ENCODE measurements at places on chromosomes 12 and 14.

GRCh38 chr12:47746523-47746922 is 12.2 kb downstream of the RAPGEF3 start:
- no peak for DNase-seq

DNA sequence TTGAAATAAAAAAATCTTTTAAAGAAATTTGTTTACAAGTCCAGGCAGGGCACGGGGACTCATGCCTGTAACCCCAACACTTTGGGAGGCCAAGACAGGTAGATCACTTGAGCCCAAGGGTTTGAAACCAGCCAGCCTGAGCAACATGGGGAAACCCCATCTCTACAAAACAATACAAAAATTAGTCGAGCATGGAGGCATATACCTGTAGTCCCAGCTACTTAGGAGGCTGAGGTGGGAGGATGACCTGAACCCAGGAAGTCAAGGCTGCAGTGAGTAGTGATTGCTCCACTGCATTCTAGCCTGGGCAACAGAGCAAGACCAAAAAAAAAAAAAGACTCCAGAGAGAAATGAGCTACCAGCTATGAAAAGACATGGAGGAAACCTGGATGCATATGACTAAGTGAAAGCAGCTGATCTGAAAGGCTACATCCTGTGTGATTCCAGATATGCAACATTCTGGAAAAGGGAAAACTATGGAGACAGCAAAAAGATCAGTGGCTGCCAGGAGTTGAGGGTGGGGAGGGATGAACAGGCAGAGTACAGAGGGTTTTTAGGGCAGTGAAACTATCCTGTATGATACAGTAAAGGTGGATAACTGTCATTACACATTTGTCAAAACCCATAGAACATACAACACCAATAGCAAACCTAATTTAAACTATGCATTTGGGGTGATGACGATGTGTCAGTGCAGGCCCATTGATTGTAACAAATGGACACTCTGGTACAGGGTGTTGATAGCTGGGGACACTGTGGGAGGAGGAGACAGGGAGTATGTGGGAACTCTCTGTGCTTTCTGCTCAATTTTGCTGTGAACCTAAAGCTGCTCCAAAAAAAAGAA is 59.9 kb downstream of the PRKAB1 start:
- DNase-seq: no peak

DNA sequence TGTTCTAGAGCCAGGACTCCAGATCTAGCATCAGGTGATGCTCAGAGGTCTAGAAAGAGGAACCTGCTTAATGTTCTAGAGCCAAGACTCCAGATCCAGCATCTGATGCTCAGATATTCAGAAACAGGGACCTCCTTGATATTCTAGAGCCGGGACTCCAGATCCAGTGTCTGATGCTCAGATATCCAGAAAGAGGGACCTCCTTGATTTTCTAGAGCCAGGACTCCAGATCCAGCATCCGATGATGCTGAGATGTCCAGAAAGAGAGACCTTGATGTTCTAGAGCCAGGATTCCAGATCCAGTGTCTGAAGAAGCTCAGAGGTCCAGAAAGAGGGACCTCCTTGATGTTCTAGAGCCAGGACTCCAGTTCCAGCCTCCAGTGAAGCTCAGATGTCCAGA is 36.9 kb downstream of the MEG3 start:
- no peak for DNase-seq

GRCh38 chr12:78192979-78193378 is 362.3 kb downstream of the NAV3 start:
- no peak for DNase-seq

DNA sequence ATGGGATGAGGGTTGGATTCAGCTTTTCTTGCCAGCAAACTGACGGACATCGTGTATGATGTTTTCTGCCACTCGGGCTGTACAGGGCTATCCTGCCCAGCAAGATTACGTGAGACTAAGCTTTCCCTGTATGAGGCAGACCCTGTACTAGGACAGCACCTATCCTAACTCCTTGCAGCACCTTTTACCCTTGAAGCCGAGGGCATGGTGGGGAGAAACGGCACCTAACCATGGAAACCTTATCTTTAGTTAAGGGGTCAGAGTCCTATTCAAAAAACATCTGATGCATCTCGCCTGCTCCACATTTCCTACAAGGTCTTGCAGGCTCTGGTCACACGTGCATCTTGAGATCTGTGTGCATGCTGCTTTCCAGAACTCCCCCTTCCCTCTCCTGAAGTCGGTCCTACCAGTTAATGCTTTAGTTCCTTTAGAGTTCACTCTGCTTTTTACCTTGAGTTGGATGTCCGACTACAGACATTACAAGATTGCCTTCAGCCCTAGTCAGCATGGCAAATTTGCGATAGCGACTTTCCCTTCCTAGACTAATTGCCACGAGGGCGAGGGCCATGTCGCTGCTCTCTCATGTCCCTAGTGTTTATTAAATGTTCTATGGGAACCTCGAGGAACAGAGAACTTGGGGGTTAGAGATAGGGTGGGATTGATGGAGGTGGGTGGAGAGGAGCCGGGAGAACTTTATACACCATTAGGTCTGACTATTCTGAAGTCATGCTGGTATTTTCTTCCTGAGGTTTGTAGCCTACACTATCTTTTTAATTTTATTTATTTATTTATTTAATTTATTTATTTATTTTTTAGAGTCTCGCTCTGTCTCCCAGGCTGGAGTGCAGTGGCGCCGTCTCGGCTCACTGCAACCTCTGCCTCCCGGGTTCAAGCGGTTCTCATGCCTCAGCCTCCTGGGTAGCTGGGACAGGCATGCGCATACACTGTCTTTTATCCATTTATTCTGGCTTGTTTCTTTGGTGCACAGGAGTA is 6.6 kb downstream of the RAN start:
- no peak for DNase-seq

DNA sequence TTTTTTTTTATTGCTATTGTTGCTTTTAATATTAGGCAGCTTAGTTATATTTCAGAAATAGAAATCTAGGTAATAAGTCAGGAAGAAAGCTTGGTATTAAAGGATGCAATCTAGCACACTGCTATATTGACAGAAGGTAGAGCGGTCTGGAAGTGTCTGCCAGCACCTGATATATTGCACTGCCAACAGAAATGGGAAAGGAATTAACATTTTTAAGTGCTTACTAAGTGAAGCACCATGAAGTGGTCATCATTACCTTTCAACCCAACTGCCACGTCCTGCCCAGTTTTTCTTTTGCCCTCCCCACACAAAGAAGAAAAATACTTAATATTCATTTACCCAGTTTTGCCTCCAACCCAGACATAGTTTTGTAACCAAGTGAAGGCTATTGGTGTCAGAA is 163.5 kb downstream of the KITLG start:
- DNase-seq: no peak

GRCh38 chr12:26628234-26628633 is 204.8 kb downstream of the ITPR2 start:
- no peak for DNase-seq

DNA sequence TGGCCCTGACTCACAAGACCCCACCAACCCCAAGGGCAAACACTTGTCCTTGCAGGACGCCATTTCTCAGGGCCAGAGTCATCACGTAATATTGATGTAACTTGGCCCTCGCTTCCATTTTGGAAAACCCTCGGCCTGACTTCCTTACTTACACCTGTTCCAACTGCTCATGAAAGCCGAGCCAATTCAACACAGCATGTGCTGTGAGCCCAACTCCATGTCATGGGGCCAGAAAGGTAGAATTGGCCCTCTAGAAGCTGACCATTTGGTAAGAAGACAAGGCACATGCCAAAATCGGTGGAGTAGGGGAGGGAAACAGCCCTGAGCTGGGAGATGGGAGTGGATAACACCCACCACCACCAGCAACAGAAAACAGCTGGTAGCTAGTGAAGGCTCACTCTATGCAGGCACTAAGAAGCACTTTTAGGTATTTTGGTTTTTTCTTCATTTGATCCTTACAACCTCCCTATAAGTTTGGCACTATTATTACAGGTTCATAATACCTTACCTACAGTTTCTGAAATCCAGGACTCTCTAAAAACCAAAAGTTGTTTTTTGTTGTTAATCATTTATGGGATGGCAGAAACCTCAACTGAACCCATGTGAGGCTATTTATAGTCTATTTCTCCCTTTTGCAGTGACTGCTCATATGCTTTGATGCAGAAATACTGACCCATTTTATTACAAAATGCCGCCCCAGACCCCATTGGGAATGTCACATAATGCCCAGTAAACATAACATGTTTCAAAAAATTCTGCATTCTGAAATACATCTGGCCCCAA is 6.5 kb downstream of the TTC7B start:
- DNase-seq: no peak

DNA sequence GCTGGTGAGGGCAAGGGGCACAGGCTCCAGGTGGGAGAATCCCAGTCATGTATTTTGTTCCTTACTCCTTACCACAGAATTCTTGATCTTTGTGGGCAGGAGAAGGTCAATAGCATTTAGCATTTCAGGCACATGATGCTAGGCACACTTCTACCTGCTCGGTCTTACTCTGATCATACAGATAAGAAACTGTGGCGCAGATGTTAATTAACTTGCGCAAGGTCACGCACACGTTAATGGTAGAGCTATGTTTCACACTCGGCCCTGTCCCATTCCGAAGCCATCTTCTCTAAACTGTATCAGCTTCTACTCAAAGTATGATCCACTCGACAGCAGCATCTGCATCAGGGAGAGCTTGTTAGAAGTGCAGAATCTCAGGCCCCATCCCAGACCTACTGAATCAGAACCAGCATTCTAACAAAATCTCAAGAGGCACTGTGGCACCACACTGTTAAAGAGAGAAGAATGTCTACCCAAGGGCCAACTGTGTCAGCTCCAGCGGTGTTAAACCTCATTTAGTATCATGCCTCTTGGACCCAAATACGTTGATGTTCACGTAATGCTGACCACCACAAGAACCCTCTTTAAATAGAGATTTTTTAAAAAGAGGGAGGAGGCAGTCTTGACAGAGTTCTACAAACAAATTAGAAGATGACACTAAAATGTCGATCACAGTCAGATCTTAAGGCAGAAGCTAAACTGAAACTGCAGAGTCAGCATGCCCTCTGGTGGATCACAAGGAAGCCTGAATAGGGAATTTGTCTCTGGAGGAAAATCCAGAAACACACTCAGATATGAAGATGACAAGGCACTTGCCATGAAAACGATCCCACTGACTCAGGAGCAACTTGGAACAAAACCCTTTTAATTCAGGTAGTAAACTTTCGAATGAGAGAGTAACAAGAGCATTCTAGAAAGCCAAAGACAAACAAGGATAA is 7.3 kb downstream of the STXBP6 start:
- no peak for DNase-seq

DNA sequence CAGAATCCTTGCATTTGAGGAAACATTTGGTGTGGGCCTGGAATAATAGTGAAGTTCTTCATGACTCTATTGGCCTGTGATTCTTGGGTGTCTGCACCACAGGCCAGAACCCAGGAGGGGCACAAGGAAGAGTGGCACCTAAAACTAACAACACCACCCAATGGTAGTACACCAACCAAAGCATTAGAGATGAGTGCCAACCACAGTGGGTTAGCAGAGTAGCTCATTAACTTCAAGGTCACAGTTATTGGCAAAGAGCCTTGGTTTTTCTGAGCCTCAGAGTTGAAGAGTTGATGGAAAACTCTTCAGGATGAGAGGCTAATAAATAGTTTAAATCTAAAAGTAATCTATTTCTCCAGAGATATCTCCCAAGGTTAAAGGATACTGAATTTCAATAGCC is 57.0 kb downstream of the HELB start:
- DNase-seq: no peak

All from activated T-cell treated with anti-CD3 and anti-CD28 coated beads, Interleukin-2, amount 50 U/mL, for 1 hour (primary cell).